Activated naive CD4-positive, alpha-beta T cell treated with anti-CD3 and anti-CD28 coated beads, Interleukin-2, amount 10 ng/mL, durations not matched to agents 5 hours and 36 hours (primary cell): ENCODE measurements at places on chromosomes 3 and 15. TPM values are rescaled to one million over a fixed set of nuclear protein-coding genes. Genes with fewer than 3 reads are reported as not detected.

Gene CASR
- total RNA-seq, result not detected

Gene DNAH1
- 26.3 TPM for total RNA-seq

Gene FOXB1
- 0.86 TPM for total RNA-seq

Gene ATP2B2
- total RNA-seq, result not detected

Gene GOLGA6B
- total RNA-seq, result not detected

Gene P3H2
- total RNA-seq, result not detected

Gene COL7A1
- 0.17 TPM for total RNA-seq

Gene CHST14
- 13.7 TPM for total RNA-seq

Gene BCL2A1
- 28.3 TPM for total RNA-seq

Gene LRRC34
- 4.3 TPM for total RNA-seq
